ENCODE measurements at places on chromosomes 13 and 19.

GRCh38 chr13:26679411-26680122 is 81.0 kb downstream of the GPR12 start:
- DNase-seq = no peak

- no peak for DNase-seq
Measured at GRCh38 chr19:2733930-2734588, 5.8 kb downstream of the SLC39A3 start.

DNA sequence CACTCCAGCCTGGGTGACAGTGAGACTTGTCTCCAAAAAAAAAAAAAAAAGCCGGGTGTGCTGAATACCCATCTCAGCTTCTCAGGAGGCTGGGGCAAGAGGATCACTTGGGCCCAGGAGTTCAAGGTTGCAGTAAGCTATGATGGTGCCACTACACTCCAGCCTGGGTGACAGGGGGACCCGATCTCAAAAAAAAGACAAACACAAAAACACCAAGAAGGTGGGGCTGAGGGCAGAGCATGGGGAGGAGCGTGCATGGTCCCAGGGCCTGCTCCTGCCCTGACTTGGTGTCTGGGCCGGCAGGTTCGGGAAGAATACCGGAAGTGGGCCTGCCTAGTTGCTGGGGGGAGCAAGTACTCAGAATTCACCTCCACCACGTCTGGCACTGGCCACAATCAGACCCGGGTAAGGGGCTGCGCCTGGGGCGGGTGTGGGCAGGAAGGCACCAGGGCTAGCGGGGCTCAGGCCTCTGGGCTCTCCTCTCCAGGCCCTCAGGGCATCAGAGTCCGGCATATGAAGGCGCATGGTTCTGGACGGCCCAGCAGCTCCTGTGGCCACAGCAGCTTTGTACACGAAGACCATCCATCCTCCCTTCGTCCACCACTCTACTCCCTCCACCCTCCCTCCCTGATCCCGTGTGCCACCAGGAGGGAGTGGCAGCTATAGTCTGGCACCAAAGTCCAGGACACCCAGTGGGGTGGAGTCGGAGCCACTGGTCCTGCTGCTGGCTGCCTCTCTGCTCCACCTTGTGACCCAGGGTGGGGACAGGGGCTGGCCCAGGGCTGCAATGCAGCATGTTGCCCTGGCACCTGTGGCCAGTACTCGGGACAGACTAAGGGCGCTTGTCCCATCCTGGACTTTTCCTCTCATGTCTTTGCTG is 11.3 kb downstream of the DDX39A start:
- no peak for DNase-seq

- no peak for DNase-seq
Measured at GRCh38 chr13:21016487-21016886, 44.9 kb downstream of the LATS2 start.
